Hippocampal formation (tissue), 2 donors: ENCODE measurements at places on chromosomes 3 and 15.

DNA sequence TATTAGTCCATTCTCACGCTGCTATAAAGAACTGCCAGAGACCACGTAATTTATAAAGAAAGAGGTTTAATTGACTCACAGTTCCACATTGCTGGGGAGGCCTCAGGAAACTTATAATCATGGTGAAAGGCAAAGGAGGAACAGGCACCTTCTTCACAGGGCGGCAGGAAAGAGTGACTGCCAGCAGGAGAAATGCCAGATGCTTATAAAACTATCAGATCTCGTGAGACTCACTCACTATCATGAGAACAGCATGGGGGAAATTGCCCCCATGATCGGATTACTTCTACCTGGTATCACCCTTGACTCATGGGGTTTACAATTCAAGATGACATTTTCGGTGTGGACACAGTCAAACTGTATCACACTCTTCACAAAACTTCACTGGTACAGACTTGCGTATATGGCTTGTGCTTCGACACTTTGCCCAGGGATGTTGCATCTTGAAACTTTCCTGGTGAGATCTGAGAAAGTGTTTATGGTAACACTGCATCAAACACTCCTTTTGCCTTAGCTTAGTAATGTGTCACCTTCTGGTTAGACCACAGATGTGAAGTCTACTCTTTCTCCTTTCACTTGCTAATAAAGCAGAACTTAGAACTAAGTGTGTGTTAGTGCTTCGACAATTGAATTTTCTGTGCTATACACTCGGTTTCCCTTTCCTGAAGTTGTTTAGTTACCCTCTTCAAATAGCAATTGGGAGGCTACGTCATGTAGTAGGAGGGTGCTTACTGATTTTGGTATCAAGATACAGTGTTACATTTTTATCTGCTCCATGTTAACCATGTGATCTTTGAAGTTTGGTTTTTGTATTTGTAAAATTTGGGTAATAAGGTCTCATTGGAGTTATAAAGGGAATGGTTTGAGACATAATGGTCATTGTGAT is 185.7 kb downstream of the LPP start:
- DNase-seq, result no peak

GRCh38 chr15:28153492-28154119 is 54.5 kb upstream of the OCA2 start:
- no peak for DNase-seq

GRCh38 chr15:85008474-85009260 is 27.0 kb downstream of the PDE8A start:
- DNase-seq, result no peak

DNA sequence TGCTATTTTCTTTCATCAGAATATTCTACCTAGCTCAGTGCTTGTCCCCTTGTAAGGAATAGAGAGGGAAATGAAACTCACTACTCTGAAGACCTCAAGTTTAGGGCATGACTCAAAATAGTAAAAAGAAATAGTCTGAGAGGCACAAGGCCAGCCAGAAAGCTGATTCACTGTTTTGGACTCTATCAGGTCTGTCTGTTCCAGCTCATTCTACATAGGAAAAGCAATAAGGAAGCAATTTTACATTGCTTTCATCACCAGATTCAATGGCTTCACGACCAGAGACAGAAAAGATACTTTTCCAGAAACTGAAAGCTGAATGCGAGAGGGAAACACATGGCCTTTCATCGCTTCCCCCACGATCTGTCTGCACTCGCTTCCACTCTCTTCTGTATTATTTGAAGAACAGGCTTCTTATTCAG is 276.0 kb downstream of the GBE1 start:
- DNase-seq, result no peak
